Heart right ventricle (tissue), 16 donors: ENCODE measurements at places on chromosomes 3 and 15.

DNA sequence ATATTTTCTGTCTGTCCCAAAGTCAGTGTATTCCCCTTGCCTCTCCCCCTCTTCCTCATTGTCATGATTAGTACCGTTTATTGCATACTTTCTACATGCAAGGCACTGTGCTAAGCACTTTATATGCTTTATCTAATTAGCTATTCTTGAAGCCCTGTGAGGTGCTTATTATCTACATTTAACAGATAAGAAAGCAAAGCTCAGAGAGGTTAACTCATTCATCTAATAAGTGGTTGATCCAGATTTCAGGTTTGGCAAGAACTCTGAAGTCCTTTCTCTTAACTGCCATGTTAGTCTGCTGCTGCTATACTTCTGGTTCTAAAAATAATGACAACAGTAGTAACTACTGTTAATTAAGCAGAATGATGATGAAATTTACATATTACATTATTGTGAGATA lies 13.5 kb downstream of the IQGAP1 start:
- no peak for DNase-seq

- DNase-seq: no peak
Observed at GRCh38 chr3:170589113-170589512, 3.2 kb upstream of the SLC7A14 start.

GRCh38 chr3:170007031-170007663 lies 30.6 kb upstream of the GPR160 start:
- DNase-seq: no peak

DNA sequence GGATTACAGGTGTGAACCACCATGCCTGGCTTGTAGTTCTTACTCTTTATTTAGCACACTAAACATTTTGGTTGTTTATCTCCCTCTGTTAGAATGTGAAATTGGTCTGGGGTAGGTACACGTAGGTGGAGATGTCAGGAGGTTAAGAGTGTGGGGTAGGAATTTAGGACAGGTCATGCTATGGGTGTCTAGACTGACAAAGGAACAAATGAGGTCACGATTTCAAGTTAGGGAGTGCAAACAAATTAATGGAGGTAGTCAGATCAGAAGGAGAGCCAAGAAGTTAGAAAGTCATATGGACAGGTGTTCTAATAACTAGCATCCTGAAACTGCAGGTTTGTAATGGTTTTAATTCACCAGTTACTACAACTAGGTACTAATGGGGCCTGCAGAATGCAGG lies 19.8 kb downstream of the CDV3 start:
- DNase-seq: no peak

GRCh38 chr15:99951511-99951910 lies 218.3 kb upstream of the LYSMD4 start:
- DNase-seq: no peak

GRCh38 chr15:46278062-46278461 lies 643.2 kb downstream of the SQOR start:
- no peak for DNase-seq

- DNase-seq: peak; percentile 29
Observed at GRCh38 chr3:100869787-100870186, 123.4 kb downstream of the ABI3BP start.

DNA sequence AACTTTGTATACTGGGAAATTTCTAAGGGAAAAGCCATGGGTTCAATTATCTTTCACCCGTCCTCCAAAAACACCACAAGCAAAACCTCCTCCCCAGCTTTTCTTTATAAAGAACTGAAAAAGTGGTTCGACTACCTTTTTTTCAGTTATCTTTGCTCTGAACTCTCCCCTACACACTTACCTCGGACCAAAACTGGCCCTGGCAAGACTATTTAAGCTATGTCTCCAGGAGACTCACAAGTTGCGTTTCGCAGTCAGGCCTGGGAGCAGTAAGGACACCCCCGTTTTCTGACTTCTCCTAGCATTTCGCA lies 645 bp downstream of the COPS2 start:
- DNase-seq: no peak

DNA sequence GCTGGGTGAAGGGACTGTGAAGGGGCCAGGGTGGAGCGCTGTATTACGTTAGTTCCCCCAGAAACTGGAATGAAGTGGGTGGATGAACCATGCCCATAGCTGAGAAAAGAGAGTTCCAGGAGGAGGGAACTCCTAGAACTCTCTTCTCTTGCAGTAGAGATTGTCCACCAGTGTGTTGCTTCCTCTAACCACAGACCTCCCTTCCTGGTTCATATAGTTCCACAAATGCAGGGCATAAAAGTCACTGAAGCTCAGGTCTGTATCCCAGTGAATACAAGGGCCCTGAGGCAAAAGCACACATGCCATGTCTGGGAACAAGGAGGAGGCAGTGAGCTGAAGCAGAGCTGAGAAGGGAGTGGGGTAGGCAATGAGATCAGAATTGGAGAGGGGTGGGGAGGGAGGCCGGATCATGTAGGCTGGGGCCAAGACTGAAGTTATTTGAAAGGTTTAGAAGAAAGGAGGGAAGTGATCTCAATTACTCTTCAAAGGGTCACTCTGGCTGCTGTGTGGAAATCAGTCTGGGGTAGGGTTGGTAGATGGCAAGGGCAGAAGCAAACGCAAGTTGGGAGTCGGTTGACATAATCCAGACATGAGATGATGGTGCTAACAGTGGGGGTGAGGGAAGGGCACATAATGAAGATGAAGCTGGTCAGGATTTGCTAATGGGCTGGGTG lies 6.5 kb downstream of the A4GNT start:
- DNase-seq: no peak

DNA sequence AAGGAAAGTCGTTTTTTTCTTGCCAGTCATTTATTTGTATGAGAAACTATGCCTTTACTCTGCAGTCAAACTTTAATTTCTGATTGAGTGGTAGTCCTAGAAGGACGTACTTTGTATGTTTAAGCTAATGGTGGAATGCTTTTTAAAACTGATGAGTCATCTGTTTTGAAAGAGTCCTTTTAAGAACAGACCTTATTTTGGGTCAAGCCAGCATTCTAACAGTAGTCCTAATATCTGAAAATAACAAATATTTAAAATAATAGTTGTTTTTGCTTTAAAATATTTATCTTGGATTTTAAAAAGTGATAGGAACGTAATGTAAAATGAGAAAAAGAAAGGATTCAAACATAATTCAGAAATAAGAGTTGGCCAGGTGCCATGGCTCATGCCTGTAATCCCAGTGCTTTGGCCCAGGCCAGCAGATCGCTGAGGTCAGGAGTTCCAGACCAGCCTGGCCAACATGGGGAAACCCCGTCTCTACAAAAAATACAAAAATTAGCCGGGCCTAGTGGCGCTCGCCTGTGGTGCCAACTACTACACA lies 1.3 kb upstream of the LRRC58 start:
- DNase-seq: peak; percentile 13

GRCh38 chr3:159150180-159150579 lies 348.3 kb downstream of the MFSD1 start:
- DNase-seq: no peak

- DNase-seq: no peak
Observed at GRCh38 chr15:41804916-41805666, 22.8 kb upstream of the JMJD7 start.

- no peak for DNase-seq
Observed at GRCh38 chr3:2635511-2635910, 474.7 kb downstream of the IL5RA start.

DNA sequence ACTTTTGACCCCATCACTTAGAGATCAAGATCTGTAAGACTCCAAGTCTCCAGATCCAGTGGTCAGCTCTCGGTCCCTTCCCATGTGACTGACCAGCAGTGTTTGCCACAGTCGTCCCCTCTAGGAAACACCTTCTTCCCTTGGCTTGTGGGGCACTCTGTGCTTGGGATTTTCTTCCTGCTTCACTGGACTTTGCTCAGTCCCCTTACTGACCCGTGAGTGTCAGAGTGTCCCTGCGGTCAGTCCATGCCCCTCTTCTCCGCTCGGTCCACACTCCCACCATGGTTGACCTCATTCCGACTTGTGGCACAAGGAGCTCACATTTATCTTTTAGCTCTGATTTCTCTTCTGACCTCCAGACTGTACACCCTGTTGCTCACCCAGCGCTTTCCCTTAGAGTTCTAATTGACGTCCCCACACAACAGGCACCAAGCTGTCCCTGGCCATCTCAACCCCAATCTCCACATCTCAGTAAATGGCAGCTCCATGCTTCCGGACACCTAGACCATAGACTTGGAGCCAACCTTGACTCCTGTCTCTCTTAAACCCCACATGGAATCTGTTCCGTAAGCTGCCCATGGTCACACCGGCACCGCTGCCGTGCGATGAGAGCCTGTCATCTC lies 67.9 kb downstream of the APBA2 start:
- no peak for DNase-seq

GRCh38 chr3:61015859-61016258 lies 235.4 kb downstream of the FHIT start:
- no peak for DNase-seq

DNA sequence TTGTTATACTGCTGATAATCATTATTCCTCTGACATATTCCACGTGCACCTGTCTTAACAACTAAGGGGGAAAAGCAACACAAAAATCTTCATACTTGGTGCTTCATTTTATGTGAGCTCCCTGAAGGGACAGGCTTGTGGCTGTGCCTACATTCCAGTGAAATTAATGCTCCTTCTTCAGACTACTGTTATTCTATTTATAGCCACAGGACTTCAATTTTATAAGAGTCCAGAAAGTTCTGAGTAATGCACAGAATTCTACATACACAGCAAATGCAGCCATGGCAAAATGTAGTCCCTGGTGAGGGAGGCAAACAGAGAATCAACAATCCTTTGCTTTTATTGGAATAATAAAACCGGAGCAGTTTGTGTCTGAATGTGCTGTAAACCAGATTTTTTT lies 417.1 kb downstream of the RBMS3 start:
- DNase-seq: no peak

- DNase-seq: no peak
Observed at GRCh38 chr3:23341147-23341838, 138.2 kb downstream of the UBE2E2 start.

DNA sequence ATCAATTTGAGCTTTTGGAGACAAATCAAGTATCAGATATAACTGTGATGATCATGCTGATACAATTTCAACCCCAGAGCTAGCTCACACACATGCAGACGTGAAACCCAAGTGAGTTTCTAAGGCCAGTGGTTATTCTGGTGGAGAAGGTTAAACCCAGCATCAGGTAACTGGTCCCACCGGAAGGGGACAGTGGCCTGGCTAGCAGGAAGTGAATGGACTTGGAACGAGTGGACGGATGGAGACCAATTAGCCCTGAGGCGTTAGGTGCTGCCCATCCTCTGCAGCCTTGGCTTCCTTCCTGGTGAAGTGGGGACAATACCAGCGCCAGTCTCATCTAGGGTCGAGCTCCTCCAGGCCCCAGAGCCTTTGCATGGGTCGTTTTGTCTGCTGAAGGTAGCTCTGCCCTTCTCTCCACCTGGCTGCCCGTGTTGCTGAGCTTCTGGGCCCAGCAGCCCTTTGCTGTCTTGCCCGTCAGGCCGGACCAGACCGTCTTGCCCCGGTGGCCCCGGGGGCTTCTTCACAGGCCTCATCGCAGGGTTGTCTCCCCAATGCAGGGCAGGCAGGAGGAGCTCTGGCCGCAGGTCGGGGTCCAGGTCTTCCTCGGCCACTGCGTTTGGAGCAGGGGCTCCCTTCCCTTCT lies 915 bp upstream of the KCTD6 start:
- DNase-seq: peak; percentile 42

DNA sequence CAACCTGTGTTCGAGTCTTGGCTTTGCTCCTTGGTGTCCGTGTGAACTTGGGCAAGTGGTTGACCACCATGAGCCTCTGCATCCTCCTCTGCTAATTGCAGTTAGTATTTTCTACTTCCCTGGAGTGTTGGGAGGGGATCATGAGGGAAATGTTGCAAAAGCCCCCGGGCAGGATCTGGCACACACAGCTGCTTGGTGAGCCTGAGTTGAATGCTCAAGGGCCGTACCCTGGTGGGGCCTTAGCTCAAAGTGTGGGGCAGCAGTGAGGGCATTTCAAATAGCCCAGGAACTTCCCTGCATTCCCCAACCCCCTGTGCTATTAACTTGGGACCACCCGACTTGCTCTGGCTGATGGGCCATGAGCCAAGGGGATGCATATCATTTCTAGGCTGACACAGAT lies 94.9 kb upstream of the SLC6A11 start:
- DNase-seq: no peak

DNA sequence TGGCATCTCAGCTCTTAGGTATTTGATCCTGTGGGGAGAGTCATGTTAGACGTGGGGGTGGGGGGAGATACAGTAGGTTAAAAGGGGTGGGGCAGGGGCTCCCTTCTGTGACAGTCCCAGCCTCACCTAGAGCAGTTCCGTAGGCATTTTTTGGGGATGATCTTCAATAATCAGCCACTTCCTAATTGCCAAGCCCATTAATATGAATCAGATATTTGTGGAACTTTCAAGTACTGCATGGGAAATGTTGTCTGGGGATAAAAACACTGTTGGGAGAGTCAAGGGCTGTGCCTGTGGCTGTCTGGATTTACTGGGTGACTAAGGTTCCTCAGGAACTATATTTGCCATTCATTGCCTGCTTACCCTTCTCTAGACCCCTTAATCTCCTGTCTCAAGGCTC lies 9.5 kb downstream of the C3orf52 start:
- no peak for DNase-seq

DNA sequence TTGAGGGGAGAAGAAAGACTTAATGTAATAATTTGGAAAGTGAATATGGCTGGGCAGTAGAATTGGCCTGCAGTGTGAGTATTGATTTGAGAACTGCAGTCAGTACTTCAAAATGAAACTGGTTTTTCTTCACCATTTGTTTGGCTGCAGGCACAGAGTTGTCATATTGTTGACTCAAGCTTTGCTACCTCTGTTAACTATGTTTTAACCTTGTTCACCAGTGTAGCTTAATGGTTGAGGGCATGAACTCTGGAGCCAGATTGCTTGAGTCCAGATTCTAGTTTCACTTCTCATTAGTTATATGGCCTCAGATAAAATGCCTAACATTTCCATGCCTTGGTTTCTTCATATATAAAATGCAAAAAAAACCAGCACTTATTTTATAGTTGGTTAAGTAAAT lies 64.1 kb downstream of the CFAP44 start:
- no peak for DNase-seq

DNA sequence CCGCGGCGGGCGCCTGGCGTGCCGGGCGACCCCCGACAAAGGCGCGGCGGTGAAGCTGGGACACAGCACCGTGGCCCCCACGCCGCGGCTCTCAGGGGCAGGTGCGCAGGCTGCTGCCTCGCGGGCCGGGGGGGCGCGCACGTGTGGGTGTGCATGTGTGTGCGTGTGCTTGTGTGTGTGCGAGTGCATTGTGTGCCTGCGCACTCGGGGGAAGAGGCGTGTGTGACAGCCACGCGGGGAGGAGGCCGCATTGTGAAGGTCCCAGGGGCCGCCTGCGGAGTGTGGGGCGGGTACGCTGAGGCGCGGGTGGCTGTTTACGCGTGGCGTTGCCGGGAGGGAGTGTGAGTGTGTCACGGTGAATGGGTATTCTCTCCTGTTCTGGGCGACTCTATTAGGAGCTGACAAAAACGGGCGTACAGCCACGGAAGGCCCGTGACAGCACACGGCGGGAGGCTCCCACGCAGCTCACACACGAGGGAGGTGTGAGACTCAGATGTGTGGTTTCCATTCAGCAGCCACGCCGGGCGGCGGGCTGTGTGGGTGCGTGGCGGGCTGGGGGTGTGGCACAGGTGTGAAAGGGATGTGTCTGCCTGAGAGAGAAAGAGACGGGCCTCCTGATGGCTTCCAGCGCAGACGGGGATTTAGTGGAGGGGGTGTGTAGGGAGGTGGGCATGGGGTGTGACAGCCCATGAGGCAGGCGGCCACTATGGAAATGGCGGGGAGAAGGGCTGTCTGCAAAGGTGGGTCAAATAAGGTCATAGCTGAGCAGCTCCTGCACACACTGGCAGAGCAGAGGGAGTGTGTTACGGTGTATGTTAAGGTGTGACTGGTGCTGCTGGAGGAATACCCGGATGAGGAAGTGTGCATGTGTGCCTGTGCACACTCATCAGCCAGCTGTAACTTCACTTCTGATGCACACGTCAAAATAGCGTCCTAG lies 750 bp downstream of the PODXL2 start:
- no peak for DNase-seq
